ENCODE measurements at places on chromosomes 5 and 9.

DNA sequence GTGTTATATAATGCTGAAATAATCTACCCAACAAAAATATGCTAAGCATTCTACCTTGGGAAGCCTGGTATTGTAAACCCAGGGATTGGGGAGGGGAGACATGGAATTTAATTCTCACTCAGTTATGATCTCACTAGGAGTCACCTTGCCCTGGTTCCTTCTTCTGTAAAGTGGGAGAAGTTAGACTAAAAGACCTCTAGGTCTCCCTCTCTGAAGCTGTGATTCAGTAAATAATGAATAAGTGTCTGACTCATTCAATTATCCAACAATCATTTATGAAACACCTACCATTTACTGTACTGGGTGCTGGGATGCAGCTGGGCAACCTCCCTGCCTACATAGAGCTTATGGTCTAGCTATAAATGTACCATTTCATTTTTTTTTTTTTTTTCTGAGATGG is 20.2 kb upstream of the SPARC start:
- no peak for DNase-seq

- DNase-seq, result no peak
Measured at GRCh38 chr9:130981756-130982137, 27.2 kb upstream of the LAMC3 start.

GRCh38 chr5:115388240-115388639 is 91.8 kb upstream of the CCDC112 start:
- DNase-seq, result no peak

DNA sequence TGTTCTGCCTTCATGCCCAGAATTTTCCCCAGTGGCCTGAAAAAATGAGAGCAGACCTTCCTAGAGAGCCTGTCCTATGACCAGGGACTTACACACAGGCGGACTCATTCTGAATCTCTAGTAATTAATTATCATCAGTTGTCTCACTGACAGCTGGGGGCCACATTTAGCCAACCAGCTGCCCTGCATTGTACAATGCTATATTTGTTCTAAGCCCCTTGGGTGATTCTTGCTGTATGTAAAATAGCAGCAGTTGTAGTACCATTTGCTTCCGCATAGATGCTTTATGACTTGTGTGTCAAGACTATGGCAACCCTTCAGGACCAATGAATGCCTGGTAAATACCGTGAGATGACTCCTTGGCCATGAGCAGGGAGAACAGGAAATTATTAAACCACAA is 415.4 kb upstream of the SEMA6A start:
- DNase-seq, result no peak

DNA sequence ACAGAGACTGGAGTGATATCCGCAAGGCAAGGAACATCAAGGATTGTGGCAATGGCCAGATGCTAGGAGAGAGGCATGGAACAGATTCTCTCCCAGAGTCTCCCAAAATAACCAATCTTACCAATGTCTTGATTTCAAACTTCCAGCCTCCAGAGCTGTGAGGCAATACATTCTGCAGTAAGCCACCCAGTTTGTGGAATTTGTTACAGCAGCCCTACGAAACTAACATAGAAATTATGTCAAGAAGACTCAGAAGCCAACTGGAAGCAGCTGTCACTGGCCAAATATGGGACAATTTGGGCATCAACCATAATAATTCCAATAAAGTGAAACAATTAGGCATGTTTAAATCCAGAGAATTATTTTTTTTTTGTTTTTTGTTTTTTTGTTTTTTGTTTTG is 271.1 kb downstream of the NDUFS4 start:
- no peak for DNase-seq
